Kidney (tissue), 22 donors: ENCODE measurements at places on chromosomes 4 and X.
A peak's percentile ranks its signal among the peaks of the same experiment; 100 is the strongest.

DNA sequence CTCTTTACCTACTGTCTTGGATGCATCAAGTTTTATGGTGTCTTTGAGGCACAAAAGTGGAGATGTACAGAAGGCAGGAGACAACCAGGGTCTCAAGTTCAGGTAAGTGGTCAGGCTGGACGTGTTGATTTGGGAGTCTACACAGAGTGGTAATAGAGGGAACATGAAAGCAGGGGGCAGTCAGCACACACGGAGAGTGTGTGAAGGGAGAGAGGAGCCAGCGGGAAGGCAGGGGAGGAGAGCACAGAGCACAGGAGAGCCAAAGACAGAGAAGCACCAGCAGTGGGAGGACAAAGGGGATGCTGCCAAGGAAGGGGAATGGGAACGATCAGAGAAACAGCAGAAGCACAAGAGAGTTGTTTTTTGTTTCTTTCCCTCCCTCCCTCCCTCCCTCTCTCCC, 32.9 kb downstream of the TMEM150C start:
- H3K4me1 ChIP-seq = no peaks in the 10 kb centered on the region
- DNase-seq = no peak
- H3K27ac ChIP-seq = no peak overlapping the region
- H3K27me3 ChIP-seq = no peaks in the 10 kb centered on the region

- no peaks in the 10 kb centered on the region for H3K4me1 ChIP-seq
- no peaks in the 10 kb centered on the region for H3K27me3 ChIP-seq
- no peak overlapping the region for H3K27ac ChIP-seq
- H3K36me3 ChIP-seq = no peaks in the 10 kb centered on the region
These were observed 98.2 kb upstream of the NRK start for GRCh38 chrX:105723966-105724735.

DNA sequence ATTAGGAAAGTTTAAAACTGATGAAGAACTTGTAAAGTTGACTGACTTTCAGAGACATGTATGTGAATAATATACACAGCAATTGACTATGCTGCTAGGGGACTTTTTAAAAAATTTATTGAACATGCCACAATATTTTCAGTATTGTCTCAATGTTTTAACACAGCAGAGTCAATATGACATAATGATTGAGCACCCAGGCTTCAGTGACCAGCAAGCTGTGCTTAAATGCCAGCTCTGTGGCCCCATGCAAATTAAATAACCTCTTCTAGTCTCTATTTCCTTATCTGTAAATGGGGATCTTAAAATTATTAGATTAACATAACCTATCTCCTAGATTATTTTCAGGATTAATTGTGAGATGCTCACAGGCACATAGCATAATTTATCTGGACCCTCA, 56.8 kb upstream of the TXK start:
- DNase-seq = no peak
- no peaks in the 10 kb centered on the region for H3K36me3 ChIP-seq
- no peak overlapping the region for H3K4me3 ChIP-seq
- no peaks in the 10 kb centered on the region for H3K27me3 ChIP-seq
- no peaks in the 10 kb centered on the region for H3K4me1 ChIP-seq

GRCh38 chr4:2172161-2172560, 69.8 kb downstream of the HAUS3 start:
- H3K27ac ChIP-seq = no peak overlapping the region
- H3K4me3 ChIP-seq = no peak overlapping the region
- no peaks in the 10 kb centered on the region for H3K27me3 ChIP-seq
- no peak for DNase-seq

GRCh38 chr4:166078383-166078782, 205.3 kb downstream of the TLL1 start:
- H3K4me1 ChIP-seq = no peaks in the 10 kb centered on the region
- no peak overlapping the region for H3K27ac ChIP-seq
- no peak overlapping the region for H3K4me3 ChIP-seq
- no peaks in the 10 kb centered on the region for H3K36me3 ChIP-seq
- no peaks in the 10 kb centered on the region for H3K27me3 ChIP-seq
- no peak for DNase-seq

- H3K36me3 ChIP-seq = peaks cover 6% of the 10 kb centered on the region
- peak overlapping the region; percentile 92 for H3K27ac ChIP-seq
- no peaks in the 10 kb centered on the region for H3K27me3 ChIP-seq
- DNase-seq = peak; percentile 68
- peak overlapping the region; percentile 97 for H3K4me3 ChIP-seq
- H3K4me1 ChIP-seq = peaks cover 10% of the 10 kb centered on the region
These were observed 545 bp downstream of the ABCE1 start for GRCh38 chr4:145098675-145099037.

DNA sequence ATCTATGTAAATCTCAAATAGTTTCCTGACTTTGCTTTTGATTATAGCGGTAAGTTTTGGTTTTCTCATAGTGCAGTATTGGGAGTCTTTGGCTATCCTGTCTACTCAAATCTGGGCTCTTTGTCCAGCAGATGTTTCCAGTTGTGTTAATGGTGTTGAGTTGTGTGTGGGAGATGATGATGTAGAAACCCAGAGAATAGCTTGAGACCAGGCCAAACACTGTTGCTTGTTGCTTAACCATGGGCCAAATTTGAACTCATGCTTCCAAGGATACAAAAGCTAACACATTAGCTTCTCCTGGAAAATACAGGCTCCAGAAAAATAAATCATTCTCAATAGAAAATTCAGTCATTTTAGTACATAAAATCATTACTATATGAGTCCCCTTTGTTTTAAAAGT, 82.6 kb upstream of the GYPA start:
- no peak overlapping the region for H3K27ac ChIP-seq
- H3K4me1 ChIP-seq = no peaks in the 10 kb centered on the region
- H3K27me3 ChIP-seq = no peaks in the 10 kb centered on the region
- H3K4me3 ChIP-seq = no peak overlapping the region
- no peak for DNase-seq

DNA sequence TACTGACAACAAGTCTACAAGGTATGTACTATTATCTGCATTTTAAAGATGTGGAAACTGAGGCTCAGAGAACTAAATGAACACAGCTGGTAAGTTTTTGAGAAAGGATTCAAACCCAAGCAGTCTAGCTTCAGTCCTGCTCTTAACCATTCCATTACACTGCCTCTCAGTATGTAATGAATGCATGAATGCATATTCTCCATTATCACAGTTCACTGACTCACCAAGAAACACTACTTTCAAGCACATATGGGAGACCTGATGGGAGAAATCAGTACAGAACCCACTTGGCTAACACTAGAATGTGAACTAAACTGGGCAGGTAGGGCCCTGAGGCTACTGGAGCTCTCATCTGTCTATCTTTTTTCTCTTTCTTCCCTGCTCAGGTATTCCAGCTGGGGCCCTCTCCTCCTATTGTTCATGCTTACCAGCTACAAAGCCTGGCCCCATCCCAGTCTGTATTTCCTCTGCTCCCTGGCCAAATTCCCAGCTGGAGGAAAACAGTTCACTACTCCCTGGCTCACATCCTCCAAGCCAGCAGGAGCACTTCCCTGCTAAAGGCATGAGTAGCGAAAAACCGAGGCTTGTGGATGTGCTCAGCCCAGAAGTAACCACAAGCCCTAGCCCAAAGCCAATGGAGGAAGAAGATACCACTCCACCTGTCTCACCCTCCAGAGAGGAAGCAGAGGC, 178.2 kb upstream of the ARHGEF9 start:
- no peaks in the 10 kb centered on the region for H3K27me3 ChIP-seq
- H3K4me3 ChIP-seq = no peak overlapping the region
- no peaks in the 10 kb centered on the region for H3K36me3 ChIP-seq
- no peak for DNase-seq
- no peak overlapping the region for H3K27ac ChIP-seq

GRCh38 chr4:7828011-7828720, 111.5 kb downstream of the AFAP1 start:
- no peaks in the 10 kb centered on the region for H3K27me3 ChIP-seq
- no peak overlapping the region for H3K27ac ChIP-seq
- H3K4me3 ChIP-seq = no peak overlapping the region

- H3K27ac ChIP-seq = no peak overlapping the region
- peak; percentile 28 for DNase-seq
- H3K4me3 ChIP-seq = no peak overlapping the region
- no peaks in the 10 kb centered on the region for H3K36me3 ChIP-seq
These were observed 5.4 kb upstream of the NAA11 start for GRCh38 chr4:79331126-79331876.

- DNase-seq = no peak
- H3K4me1 ChIP-seq = no peaks in the 10 kb centered on the region
- H3K4me3 ChIP-seq = no peak overlapping the region
- H3K27ac ChIP-seq = no peak overlapping the region
These were observed 48.6 kb upstream of the STARD8 start for GRCh38 chrX:68598841-68599240.

- H3K27me3 ChIP-seq = no peaks in the 10 kb centered on the region
- H3K4me1 ChIP-seq = peaks cover 2% of the 10 kb centered on the region
- DNase-seq = peak; percentile 53
- no peaks in the 10 kb centered on the region for H3K36me3 ChIP-seq
- no peak overlapping the region for H3K4me3 ChIP-seq
These were observed 350.8 kb upstream of the KLF3 start for GRCh38 chr4:38313175-38313574.

DNA sequence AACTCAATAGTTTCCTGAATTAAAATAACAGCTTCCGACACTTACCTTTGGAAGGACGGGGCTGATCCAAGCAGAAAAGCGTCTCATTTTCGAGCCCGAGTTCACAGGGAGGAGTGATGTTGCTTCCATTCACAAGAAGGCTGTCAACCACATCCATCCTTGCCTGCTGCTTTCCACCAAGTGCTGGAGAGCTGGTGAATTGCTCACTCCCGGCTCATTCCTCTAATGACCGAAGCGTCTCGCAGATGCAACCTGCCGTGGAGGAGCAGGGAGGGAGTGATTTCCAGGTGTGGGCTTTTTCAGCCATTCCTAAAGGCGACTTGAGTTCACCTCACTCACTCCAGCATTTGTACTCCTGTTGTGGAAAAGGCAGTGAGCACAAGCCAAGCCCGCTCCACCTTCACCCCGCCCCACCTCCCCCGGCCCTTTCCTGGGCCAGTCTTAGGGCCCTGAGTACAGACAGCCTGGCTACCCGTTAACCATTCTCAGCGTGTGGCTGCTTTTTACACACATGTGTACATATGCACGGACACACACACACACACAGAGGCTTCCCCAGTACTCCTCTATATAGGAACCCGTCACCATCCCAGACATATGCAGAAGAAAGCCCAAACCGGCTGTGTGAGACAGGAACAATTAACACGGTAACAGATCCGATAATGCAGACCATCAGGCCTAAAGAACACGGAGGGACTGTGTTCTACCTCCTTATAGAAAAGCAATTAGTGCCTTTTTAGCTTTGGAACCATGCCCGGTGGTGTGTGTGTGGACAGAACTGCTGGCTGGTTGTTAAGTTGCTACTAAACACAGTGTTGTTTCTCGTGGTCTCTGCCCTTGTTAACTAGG, at the start of gene CCKAR:
Gene CCKAR, minus strand, starts transcription at position 374 of the 849 bp plus-strand sequence. Its CDS starts 217 bp downstream, at position 157.
- no peaks in the 10 kb centered on the region for H3K36me3 ChIP-seq
- no peaks in the 10 kb centered on the region for H3K4me1 ChIP-seq
- DNase-seq = peak; percentile 25
- no peak within 1 kb of the TSS for H3K4me3 ChIP-seq

GRCh38 chrX:13750204-13750603, 15.7 kb downstream of the OFD1 start:
- H3K4me3 ChIP-seq = no peak overlapping the region
- H3K36me3 ChIP-seq = peaks cover 15% of the 10 kb centered on the region
- no peaks in the 10 kb centered on the region for H3K4me1 ChIP-seq
- H3K27me3 ChIP-seq = no peaks in the 10 kb centered on the region
- H3K27ac ChIP-seq = no peak overlapping the region

DNA sequence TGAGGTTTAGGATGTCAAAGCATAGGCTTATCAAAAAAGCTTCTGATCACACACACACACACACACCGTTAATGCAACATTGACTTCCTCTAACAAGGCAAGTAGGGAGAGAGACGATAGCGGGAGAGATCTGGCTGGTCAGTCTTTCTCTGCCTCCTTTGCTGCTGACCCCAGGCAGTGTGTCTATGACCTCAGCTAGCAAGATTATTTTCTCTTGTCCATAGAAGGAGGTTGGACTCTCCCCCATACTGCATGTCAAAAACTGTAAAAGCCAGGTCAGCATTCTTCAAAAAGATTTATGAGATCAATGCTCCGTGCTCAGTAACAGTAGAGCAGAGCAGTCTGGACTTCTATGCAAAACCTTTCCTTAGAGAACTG, 63.5 kb upstream of the PGM2 start:
- H3K27ac ChIP-seq = no peak overlapping the region
- peak overlapping the region; percentile 22 for H3K4me3 ChIP-seq
- H3K36me3 ChIP-seq = no peaks in the 10 kb centered on the region
- DNase-seq = peak; percentile 47
